Stimulated activated CD8-positive, alpha-beta memory T cell treated with anti-CD3 and anti-CD28 coated beads, Interleukin-7, amount 100 ng/mL, for 1 hour (primary cell): ENCODE measurements at places on chromosomes 4 and X.

- no peak for DNase-seq
These were observed 11.9 kb upstream of the TIGD2 start for GRCh38 chr4:89099471-89099870.

GRCh38 chr4:56863441-56864139 is 42.1 kb upstream of the SPINK2 start:
- DNase-seq, result no peak

DNA sequence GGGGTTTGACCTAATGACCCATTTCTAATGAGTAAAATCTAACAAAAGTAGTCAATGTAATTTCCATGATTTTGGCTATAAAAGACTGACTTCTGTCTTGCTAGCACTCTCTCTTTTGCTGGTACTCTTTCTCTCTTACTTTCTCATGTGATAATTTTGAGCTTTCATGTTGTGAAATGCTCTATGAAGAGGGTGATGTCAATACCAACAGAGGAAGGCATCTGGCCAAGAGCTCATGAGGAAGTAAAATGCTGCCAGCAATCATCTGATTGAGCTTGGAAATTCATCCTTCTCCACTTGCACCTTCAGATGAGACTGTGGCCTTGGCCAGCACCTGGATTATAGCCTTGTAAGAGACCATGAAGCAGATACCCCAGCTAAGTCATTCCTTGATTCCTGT is 347.7 kb downstream of the HS3ST1 start:
- no peak for DNase-seq

DNA sequence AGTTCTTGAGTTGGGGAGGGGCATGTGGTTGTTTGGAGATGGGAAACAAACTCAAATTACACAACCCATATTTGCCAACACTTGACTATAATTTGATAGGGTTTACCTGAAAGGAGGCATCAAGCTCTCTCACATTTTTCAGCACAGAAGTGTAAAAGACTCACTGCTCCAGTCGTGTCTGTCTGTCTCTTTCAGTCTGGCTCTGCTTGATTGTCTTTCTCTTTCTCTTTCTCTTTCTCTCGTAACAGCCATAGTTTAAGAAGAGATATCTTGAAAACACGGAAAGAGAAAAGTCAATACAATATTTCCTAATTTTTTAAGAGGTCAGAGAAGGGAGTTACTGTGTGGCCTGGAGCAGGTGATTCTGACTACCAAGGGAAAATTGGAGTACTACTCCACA is 413.6 kb upstream of the CXorf51A start:
- DNase-seq, result no peak

DNA sequence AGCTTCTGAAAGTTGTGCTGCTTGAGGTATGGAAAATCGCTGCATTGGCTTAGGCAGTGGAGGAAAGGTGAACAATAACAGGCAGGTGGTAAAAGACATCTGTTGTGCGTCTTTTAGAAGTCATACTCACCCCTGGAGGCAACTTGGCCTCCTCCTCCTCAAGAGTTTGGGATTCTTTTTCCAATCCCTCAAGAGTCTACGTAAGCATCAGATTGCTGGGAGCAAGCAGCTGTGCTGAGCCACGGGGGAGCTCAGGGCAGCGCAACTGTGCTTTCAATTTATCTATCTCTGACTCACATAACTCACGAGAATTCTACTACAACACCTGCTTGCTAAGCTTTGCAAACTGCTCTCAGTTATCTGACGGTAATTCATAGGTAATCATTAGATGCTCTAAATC is 6.4 kb upstream of the RBMX2 start:
- no peak for DNase-seq

DNA sequence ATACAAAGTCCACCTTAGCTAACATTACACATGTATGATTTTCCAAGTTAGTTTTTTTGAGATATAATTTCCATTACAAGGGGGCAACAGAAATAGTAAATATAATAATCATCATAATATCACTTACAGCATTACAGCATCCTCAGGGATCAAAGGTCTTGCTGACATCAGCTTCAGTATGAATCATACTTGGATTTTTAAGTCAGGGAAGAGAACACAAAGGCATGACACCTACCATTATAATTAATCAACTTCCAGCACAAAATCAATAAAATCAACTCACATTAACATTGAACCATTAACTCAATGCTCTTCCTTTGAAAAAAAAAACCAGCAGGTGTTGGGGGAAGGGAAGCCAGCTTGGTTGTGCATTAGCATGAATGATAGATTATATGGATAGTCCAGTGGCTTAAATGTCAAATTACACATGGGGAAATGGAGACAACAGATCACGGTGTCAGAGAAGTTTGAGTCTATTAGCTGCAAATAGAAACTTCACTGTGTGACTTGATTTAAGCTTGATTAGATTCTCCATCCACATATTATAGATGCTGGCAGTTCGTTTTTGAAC is 66.9 kb upstream of the CAPN6 start:
- no peak for DNase-seq

- no peak for DNase-seq
These were observed 37.2 kb downstream of the CLCN5 start for GRCh38 chrX:49959602-49960001.

DNA sequence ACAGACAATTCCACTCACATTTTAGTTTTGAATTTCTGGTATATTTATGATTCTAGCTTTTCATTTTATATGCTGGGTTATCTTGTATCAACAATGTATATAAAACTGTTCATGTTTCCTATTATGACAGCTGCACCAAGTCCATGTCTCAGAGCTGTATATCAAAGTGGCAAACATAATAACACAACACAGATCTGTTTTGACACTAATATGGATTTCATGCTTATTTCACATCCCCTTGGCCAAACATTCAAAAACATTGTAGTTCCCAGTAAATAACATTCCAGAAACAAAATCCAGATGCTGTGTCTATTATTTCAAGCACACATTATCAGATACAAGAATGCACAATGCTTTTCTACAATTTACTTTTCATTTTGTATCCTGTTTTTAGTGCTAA is 380.6 kb upstream of the MAGEB2 start:
- no peak for DNase-seq

DNA sequence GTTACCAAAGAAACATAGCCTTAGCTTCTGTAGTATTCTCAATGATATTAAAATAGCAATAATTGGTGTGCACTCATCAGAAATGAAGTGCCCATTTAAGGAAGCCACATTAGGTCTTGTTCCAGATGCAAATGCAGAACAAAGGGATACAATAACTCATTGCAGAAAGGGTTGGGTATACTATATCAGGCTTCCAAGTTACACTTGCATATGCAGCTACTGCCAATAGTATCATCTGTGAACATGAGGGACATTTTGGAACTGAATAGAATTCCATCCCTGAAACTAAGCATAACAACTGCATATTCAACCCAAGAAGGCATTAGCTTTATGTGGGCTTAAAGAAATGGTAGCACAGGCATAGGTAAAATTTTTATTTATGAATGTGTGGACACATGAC is 167.8 kb downstream of the ANTXR2 start:
- no peak for DNase-seq

DNA sequence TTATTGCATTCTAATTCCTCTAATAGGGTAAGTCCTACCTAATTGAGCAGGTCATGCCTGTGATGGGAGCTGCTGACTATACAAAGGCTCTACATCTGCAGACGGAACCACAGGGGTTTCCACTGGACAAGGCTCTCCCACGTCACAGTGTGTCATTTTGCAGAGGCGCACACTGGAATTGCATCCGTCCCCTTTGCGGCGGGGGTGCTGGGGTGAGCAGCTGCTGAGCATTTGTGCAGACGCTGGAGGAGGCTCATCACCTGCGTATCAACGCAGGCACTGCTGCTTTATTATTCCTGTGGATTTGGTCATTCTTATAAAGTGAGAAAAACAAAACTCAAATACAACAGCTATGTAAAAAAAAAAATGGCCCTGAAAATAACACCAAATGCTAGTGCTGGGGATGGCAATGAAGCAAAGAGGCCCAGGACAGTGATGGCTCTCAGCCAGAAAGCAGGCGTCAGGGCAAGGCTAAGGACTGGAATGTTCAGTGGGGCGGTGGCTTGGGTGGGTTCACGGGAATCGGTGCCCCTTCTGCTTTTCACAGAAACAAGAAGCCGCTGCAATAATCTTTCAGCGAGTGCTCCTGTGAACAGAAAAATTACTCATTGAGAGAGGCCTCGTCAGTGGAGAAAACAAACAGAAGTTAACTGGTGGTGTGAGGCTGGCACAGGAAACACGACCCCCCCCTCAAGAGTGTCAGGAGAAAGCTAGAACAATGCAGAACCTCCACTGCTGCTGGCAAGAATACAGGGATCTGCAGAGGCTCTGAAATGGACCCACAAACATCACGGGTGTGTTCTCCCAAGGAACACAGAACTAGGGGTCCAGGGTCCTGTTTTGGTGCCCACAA is 67.8 kb downstream of the GATB start:
- no peak for DNase-seq
